Fibroblast of skin of right quadriceps (primary cell): ENCODE measurements at places on chromosomes 7 and 10.

DNA sequence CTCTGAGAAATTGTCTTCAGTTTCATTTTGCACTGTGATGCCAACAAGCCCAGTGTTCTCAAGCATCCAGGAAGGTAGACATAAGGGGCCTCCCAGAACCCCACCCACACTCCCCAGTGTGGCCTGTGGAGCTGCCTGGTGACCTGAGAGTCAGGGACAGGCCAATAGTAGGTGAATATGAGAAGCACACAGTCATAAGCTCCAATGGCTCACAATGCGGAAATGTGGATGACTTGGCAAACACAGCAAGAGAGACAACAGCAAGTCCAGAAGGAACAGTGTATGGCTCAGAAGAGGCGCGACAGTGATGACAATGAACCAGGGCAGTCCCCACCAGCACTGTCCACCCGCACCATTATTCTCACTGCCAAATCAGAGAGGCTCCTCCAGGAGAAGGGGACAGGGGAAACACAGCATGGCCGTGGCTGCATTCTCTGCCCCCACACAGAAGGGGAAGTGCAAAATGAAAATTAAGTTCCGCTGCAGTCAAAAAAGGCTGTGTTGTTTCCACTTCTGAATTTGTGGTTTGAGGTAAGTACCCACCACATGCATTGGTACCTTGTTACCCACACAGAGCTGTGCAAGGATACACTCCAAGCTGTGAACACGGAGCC, 419.8 kb downstream of the GRID1 start:
- DNase-seq, result no peak

GRCh38 chr10:61901829-61902444, 438 bp downstream of the ARID5B start:
- no peak for DNase-seq

DNA sequence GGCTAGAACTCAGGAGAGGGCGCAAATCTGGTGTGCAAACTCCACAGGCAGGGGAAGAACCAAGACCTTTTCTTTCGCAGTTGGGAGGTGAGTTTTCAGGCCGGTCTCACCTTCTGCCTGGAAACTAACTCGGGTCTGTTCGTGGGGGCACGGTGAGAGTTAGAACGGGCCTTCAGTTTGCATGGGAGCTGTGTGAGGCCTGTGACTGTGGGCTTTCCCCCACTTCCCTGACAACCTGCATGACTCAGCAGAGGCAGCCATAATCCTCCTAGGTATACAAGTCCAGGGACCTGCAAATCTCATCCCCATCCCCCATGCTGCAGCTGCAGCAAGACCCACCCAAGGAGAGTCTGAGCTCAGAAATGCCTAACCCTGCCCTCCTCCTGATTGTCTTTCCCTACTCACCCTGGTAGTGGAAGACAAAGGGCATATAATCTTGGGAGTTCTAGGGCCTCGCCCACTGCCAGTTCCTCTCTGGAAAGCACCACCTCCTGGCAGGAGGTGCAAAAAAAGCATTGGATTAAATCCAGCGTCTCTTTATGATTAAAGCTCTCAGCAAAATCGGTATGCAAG, 194.9 kb upstream of the ETV1 start:
- no peak for DNase-seq

- DNase-seq, result no peak
Observed at GRCh38 chr10:44564790-44565189, 179.9 kb upstream of the CXCL12 start.

DNA sequence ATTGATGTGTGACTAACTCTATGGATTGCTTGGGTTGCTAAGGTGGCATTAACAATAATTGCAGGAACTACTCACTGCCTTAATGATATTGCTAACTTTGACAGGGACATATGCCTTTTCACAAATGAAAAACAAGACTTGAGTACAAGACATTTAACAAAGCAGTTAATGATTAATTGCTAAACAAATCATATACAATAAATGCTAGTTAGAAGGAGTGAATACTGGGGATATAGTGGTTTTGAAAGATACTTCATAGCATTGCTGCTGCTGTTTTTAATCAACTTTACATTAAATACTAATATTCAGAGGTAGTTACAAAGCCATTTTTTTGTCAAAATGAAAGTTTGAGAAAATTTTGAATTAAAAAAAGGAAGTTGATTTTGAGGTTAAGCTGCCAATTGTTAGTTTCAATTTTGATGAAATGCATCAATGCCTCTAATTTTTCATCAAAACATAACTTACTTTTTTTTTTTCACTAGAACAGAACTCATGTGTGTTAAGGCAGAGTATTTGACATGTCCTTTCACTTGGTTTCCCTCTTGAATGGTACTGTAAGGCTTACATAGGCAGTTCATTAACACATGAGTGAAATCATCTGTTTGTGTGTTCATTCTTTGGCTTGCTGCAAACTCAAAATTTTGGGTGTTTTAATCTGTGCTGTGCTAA, 106.2 kb upstream of the SEMA3D start:
- no peak for DNase-seq

GRCh38 chr10:97059006-97059871, 126.5 kb downstream of the SLIT1 start:
- DNase-seq, result no peak

DNA sequence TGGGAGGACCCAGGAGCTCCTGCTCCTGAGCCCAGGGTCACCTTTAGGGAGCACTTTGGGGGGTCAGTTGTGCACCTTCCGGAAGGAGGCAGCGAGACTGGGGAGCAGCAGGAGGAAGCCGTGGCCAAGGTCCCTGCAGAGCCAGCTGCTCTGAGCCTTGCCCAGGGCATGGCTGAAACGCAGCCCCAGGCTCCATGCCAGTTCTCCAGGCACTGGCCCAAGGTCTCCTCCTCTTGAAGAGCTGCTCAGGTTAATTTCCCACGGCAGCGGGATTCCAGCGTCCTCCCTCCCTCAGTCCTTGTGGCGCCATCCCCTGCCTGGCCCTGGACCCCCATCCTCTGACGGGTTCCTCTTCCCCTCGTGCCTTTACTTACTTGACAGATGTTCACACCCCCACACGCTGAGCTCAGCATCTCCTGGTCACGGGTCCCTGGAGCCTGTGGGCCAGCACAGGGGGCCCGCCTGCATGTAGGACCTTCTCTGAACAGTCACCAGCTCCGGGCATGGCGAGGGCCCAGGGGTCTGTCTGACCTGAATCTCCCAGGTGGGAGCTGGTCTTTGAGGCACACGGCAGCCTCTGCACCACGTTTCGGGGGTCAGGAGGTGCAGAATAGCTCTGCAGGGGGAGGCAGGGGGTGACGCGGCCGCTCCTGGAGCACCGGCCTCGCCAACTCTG, 16.7 kb upstream of the CFAP46 start:
- DNase-seq, result no peak

- DNase-seq, result no peak
Observed at GRCh38 chr7:23211589-23211988, 29.7 kb downstream of the NUP42 start.

GRCh38 chr7:129604713-129605437, 6.6 kb upstream of the NRF1 start:
- DNase-seq, result no peak

GRCh38 chr7:74501298-74501697, 47.6 kb downstream of the GTF2IRD1 start:
- no peak for DNase-seq

GRCh38 chr10:60009710-60010383, 103.5 kb upstream of the CCDC6 start:
- no peak for DNase-seq

- no peak for DNase-seq
Observed at GRCh38 chr7:50336894-50337703, 32.6 kb downstream of the IKZF1 start.

DNA sequence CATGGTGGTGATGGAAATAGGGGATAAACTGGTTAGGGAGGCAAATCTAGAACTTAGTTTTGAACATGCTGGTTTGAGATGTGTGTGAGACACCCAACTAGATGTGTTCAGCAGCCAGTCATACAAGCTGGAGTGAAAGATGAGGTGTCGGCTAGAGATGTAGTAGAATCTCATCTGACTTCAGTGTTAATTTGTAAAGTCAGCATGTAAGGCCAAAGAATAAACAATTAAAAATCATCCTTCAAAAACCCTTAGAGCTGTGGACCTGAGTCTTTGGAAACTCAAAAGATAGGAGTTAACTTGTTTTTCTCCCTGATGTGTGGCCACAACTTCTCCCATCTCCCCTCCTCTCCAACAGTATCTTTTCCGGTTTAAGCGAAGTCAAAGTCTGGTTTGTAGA, 22.8 kb upstream of the AGK start:
- DNase-seq, result no peak

- peak; percentile 89 for DNase-seq
Observed at GRCh38 chr10:511101-511848, 178.2 kb downstream of the DIP2C start.

DNA sequence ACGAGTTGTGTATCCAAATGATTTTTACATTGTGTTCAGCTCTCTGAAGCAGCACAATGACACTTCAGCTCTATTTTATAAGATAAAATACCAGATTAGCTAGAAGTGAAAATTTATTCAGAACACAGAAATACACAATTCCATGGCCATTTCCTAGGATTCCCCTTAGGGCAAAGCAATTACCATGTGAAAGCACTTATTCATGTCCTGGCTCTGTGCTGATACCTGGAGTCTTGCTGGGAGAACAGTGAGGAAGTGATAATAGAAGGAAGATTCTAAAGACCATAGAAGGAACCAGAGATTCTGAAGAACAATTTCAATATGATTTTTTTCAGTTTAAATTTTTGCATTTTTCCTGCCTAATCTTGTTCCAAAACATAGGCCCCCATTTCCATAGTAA, 657.4 kb upstream of the ZWINT start:
- DNase-seq, result no peak

GRCh38 chr10:71737834-71738197, 18.2 kb upstream of the C10orf105 start:
- peak; percentile 14 for DNase-seq

GRCh38 chr7:104903044-104903443, 111.0 kb upstream of the KMT2E start:
- DNase-seq, result no peak

- no peak for DNase-seq
Observed at GRCh38 chr10:115003396-115003795, 65.4 kb downstream of the TRUB1 start.

DNA sequence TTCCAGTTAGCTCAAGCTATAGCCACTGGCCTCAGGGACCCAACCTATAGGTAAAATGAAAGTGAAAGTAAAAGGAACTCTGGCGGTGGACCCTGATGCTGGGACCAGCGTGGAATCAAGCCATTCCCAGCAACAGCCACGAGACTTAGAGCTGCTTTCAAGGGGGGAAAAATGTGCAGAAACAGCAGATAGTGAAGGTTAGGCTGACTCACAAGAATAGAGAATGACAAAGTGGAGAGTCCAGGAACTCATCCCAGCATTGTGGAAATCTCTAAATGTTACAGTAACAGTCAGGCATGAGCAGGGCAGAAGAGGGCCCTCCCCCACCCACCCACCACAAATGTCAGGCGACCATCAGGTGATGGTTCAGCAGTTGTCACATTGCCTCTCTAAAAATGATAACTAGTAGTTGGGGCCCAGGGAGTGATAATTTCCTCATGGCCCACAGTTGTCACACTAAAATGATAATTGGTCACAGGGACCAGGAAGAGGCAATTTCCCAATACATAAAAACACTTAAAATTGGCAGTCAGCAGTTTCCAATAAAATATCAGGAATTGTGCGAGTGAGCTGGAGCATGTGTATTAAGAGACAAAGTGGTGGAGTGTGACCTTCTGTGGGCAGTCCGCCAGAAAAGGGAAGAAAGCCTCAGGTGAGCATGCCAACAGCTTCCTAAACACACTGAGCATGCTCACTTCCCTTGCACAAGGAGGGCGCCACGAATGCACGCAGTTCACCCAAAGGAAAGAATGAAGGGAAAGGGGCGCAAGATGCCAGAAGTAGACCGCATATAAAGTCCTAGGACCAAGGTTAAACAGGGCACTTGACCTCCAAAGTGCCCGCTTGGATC, 129.8 kb upstream of the PPP1R3A start:
- DNase-seq, result peak; percentile 25

DNA sequence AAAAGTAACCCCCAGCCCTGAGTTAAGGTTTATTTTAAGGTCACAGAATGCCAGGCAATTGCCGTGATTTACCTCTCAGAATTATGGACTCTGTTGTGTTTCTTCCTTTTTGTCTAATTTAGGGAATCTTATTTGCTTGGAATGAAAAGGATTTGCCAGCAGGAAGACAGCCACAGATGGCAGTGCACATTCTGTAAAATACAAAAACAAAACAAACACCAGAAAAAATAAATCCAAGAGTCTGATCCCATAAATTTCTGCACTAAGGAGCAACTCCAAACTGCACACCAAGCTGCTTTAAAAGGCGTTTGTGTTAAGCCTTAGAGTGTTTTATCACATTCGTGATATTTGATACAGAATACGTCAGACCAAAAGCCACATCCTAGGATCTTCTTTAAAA, 199.0 kb upstream of the C7orf33 start:
- no peak for DNase-seq

GRCh38 chr7:116708248-116708647, 36.3 kb downstream of the MET start:
- peak; percentile 69 for DNase-seq

DNA sequence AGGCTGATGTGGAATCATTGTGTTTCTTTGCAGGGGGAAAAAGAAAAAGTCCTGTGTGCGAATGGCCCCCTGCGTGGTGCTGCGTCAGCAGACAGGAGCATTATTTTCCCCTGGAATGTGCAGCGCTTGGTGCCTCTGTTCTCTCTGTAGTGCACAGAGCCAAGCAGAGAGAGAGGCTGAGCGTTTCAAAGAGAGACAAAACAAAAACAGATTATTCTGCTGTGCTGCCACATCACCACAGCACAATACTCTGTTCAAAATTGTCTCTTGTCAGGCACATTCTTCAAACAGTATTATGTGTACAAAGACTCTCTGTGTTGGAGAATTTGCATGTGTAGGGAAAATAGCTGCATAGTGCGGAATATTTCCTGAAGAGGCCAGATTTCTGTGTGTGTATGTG, 609.0 kb downstream of the SDK1 start:
- no peak for DNase-seq

GRCh38 chr10:57867241-57867640, 400.5 kb downstream of the IPMK start:
- DNase-seq, result no peak
